ENCODE measurements at places on chromosomes 5 and 9.

DNA sequence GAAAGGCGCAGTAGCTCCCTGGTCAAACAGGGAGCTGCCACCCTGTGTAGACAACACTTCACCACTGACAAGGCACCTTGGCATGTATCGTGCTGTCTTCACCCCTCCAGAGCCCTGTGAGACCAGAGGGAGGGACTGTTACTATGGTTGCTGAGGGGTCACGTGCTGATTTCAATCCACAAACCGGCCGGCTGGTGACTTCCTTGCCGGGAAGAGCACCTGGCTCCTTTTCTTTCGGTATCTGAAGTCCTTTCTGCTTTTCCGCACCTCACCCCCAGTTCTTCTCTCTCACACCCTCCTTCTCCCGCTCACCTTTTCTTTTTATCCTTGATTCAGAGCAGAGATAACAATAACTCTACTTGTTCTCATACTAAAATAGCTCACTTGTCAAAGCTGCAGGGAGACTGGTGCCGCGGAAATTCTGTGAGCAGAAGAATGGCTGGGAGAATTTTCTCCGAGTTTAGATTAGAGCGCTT, 327.2 kb downstream of the ZSWIM6 start:
- no peak for DNase-seq

DNA sequence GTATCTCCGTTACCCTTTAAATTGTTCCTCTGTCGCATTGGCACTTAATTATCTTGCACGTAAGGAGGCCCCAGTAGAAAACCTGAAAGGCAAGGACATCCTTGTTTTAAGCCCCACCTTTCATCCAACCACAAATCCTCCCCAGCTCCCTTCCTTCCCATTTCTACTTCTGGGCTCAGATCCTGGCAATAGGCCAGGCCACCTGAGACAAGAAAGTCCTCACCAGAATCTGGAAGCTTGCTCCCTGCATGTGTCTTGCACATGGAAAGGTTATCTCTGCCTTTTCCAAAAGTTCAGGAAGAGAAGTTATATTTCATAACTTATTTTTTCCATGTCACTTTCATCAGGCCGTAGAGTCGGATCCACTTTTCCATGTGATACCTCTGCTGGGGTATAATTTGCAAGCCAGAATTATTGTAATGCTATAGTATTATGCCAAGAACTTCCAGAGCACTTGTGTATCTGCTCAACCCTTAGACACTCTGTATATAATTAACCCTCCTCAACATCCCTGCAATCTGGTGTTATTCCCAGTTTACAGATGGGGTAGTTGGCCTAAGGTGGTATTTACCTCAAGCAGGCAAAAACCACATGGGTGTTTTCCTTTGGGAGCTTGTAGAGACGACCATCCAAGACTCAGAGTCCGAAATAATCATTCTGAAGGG, 2.6 kb upstream of the SHB start:
- no peak for DNase-seq

GRCh38 chr5:116532762-116533525, 41.7 kb downstream of the SEMA6A start:
- no peak for DNase-seq

GRCh38 chr9:32248189-32248712, 136.2 kb upstream of the ACO1 start:
- no peak for DNase-seq

DNA sequence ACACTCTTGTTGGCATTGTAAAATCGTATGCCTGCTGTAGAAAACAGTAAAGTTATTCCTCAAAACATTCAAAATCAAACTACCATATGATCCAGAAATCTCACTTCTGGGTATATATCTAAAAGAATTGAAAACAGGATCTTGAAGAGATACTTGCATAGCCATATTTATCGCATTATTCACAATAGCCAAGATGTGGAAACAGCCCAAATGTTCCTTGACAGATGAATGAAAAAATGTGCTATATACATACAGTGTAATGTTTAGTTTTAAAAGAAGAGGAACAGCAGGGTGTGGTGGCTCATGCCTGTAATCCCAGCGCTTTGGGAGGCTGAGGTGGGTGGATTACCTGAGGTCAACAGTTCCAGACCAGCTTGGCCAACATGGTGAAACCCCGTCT, 234.1 kb upstream of the DAB2 start:
- DNase-seq: no peak

- DNase-seq: no peak
These were observed 33.4 kb upstream of the PPP3R2 start for GRCh38 chr9:101628173-101628572.

- no peak for DNase-seq
These were observed 822 bp downstream of the RASEF start for GRCh38 chr9:83061990-83062650.

DNA sequence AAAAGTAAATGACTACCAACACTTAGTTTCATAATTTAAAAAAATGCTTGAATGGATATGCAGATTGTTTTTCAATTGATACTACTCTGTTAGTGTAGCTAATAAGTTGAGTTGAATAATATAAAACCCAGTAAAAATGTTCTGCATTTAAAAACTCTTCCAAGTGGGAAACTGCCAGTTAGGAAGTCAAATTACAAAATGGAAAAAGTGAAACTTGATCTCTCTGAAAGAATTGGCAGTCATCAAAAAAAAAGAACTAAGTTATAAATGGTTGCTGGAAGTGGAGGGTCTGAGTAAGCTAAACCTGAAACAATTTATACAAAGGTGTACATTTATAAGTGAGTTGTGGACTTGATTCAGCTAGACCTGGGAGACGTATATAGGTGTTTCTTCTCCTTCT, 52.4 kb downstream of the VCAN start:
- DNase-seq: no peak

DNA sequence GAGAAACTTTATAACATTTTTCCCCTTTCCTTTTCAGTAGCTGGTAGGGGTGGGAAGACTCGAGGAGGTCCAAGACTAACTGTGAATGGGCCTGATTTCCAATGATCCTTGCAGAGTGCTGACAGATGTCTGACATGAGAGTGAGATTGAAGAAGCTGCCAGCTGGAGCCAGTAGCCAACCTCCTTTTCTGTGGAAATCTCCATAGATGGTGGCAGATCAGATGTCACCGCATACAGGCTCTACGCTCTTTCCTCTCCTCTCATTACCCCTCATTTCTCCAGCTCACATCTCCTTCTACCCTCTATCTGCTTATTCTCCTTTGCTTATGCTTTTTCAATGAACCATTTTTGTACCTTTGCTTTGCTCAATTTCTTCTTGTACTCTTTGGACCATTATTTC, 395.2 kb upstream of the TNC start:
- DNase-seq: no peak

GRCh38 chr9:115349542-115349941, 231.6 kb upstream of the TNC start:
- DNase-seq: no peak
